Glomerular endothelial cell (primary cell): ENCODE measurements at places on chromosomes 12 and 14. TPM values are rescaled to one million over a fixed set of nuclear protein-coding genes. Genes with fewer than 3 reads are reported as not detected.

TRHDE gene
- 1.5 and 2.9 TPM in 2 replicates for total RNA-seq

KIF5A gene
- 0.06 and 0.10 TPM in 2 replicates for total RNA-seq

GRCh38 chr12:39369756-39370155 is 73.2 kb downstream of the KIF21A start:
- no peak for DNase-seq

GRCh38 chr12:8628731-8629130 is 16.1 kb upstream of the AICDA start:
- DNase-seq = no peak

CLEC4D gene
- total RNA-seq = not detected in 2 replicates

GRCh38 chr14:96265383-96266095 is 9.5 kb downstream of the BDKRB1 start:
- no peak for DNase-seq

GRCh38 chr12:11762723-11763326 is 113.4 kb downstream of the ETV6 start:
- no peak for DNase-seq

DNA sequence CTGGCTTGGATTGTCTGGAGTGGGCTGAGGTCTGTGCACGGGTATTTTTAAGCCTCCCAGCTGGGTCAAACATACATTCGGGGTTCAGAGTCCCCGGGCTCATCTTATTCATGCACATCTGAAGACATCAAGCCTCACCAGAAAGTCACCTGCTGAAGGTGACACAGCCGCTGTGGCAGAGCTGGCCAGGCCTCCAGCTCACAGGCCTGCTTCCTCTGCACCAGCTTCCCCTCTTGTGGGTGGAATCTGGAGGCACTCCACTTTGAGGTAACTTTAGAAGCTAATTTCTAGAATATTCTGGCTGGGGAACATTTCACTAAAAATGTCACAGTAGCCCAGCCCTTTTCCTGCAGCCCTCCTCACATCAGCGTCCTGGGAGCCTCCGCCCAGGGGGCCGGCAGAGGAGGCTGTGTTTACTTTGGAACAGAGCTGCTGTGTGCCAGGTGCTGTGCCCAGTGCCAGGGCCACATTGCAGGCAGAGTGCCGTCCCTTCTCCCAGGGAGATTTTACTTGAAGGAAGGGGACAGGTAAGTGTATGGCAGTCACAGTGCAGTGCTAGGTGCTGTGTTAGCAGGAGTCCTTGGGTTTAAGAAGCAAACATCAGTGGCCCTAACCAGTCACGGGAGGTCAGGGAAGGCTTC is 62.2 kb downstream of the TSPAN11 start:
- no peak for DNase-seq

DNA sequence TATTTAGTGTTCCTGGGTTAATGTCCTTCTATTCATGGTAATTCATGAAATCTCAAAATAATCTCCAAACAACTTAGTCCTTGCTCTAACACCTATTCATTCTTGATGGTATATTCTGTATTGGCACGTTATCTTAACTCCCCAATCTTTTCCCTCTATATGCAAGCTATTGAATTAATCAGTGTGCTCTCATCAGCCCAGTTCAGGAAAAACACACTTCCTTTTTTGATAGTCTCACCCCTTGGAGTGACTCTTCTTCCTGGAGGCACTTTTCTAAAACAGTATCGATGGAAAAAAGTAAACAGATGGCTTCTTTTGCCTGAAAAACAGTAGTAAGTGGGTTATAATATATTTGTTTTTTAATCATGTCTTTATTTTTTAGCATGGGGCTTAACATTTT is 28.6 kb downstream of the TULP3 start:
- DNase-seq = no peak

GRCh38 chr12:119998471-119999245 is 9.6 kb downstream of the BICDL1 start:
- no peak for DNase-seq

DNA sequence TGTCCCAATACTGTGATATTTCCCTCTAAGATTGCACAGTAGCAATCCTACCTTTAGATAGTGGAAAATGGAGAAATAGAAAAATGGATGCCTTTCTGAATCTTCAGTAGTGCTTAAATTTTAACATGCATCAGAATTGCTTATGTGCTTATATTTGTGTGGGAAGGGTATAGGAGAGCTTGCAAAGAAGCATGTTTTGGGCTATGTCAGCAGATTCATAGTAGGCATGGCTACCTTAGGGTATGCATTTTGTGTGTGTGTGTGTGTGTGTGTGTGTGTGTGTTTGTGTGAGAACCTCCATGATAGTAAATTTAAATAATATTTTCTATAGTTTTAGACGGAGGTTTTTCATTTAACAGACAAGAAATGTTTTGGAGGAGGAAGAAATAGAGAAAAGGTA is 38.3 kb downstream of the NEUROD4 start:
- DNase-seq = no peak
